Hindlimb muscle (tissue), 1 donor: ENCODE measurements at places on chromosomes 13 and 19. TPM values are rescaled to one million over a fixed set of nuclear protein-coding genes. Genes with fewer than 3 reads are reported as not detected.

Gene DIAPH3
- polyA plus RNA-seq: 6.3 TPM

- no peak for DNase-seq
Measured at GRCh38 chr13:98432638-98433037, 144.3 kb downstream of the STK24 start.

GRCh38 chr13:20294497-20294896 lies 62.4 kb upstream of the GJB6 start:
- no peak for DNase-seq

GRCh38 chr19:34900245-34900644 lies 26.5 kb upstream of the ZNF30 start:
- DNase-seq: no peak

Gene SLC8A2
- polyA plus RNA-seq: 0.23 TPM

GRCh38 chr13:92172191-92172590 lies 773.8 kb downstream of the GPC5 start:
- no peak for DNase-seq

DNA sequence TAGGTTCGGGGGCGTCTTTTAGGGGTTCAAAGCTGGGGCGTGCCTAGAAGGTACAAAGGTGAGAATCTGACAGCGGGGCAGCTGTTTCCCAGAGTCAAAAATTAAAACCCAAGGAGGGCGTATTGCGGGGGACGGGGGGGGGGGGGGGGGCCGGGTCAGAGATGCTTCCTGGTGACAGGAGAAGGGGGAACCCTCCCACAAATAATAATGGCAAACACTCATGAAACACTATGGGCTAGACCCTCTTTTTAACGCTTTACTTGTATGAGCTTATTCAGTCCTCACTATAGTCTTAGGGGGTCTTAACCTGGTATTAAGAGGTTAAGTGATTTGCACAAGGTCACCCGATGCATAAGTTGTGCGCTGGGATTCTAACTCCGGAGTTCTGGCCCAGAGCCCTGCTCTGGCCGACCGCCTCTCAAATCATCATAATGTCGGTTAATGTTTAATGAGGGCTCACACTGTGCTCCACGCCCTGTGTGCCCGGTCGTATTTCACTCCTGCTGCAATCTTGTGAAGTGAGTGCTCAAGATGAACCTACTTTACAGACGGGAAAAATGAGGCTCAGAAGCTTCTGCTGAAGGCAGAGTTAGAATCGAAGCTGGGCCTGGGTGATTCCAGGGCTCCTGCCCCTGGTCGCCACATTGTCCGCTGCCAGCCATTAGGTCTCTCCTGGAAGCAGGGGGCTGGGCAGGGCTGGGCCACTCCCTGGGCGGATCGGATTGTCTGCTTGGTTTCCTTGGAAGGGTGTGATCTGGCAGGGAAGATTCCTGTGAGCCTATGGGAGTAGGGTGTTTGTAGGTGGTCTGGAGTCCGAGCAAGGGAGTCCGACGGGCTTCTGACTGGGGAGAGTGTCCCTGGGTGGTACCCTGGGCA lies 964 bp downstream of the PAK4 start:
- no peak for DNase-seq

GRCh38 chr13:80331984-80332383 lies 8.9 kb downstream of the SPRY2 start:
- DNase-seq: no peak

- no peak for DNase-seq
Measured at GRCh38 chr19:33902802-33903488, 106.3 kb downstream of the KCTD15 start.

DNA sequence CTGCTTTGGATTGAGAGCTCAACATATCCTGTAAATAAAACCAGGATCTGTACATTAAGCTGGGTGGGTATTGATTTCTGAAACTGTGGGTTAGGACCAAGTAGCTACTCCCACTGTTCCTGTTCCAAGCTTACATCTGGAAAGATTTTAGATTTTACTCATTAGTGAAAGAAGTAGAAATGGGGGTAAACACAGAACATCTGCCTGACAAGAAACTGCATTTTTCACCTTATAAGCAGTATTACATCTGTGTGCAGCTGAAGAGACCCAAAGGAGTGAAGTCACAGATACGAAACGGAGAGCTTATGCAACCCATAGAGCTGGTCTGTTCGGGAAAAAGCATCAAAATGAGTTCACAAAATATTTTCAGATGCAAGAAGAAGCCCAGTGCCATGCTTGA lies 235.2 kb downstream of the SLITRK5 start:
- DNase-seq: peak; percentile 40

Gene SIGLEC7
- 0.76 TPM for polyA plus RNA-seq

- no peak for DNase-seq
Measured at GRCh38 chr13:59680429-59681024, 483.2 kb downstream of the DIAPH3 start.

Gene BST2
- 11.4 TPM for polyA plus RNA-seq

DNA sequence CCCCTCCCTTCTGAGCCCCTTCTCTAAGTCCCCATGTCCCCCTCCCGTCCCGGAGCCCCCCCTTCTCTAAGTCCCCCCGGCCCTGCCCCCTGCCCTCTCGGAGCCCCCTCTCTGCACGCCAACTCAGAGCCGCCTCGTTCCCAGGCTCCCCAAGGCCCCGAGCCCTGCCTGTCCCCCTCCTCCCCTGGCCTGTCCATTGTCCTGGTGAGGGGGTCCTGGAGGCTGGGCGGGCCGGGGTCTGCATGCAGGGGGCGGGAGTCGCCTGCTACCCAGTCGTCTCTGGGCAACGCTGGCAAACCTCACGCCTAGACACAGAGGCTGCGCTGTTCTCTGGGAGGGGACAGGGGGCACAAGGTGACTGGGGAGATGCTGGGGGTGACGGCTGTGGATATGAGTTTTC lies 39.2 kb upstream of the SEMA6B start:
- no peak for DNase-seq

GRCh38 chr13:45951166-45951565 lies 99.6 kb upstream of the SIAH3 start:
- DNase-seq: no peak

DNA sequence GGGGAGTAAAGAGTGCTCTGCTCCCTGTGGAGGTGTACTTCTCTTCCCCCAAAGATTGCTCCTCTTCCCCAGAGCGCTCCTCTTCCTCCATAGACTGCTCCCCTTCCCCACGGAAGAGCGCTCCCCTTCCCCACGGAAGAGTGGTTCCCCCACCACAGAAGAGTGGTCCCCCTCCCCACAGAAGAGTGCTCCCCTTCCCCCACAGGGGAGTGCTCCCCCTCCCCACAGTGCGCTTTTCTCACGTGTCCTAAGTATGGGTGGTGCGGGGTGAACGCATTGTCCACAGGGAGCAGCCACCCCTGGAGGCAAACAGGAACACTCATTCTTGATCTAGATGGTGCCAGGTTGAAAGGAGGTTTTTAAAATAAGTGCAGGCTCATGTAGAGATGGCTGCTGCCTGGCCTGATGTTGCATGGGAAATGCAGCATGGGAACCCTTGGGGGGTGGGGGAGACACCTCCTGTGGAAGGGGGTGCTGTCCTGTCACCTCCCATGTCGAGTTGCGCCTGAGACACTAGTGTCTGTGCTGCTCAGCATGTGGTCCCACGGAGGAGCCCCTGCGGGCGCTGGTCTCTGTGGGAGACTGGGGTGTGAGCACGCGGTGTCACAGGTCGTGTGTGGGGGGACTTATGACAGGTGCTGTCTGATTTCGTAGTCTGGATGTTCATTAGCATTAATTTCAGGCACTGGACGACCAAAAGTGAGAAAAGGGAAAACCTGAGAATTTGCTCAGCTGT lies 52.2 kb downstream of the ATP11A start:
- DNase-seq: no peak

DNA sequence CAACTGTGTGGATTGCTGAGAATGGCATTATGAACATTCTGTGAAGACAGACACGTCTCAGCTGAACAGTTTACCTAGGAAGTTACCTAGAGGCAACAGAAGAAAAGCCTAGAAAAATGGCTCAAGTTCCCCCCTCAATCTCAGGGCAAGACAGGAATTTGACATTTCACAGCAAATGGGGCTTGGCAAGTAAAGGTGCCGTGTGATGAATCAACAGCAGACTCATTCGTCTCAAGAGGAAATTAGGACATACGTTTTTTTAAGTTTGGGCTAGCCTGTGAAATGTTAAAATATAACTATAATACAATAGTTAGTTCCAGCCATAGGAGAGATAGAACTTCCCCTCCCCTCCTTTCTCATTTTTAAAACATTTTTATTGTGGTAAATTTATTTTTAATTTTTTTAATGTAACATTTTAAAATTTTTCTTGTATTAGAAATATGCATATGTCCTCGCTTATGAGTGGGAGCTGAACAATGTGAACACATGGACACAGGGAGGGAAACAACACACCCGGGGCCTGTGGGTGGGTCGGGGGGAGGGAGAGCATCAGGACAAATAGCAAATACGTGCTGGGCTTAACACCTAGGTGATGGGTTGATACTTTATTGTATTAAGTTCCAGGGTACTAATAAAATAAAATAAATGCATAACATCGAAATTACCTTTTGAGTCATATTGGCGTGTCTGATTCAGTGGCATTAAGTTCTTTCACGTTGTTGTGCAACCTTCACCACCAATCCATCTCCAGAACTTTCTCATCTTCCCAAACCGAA lies 116.0 kb downstream of the COL4A2 start:
- DNase-seq: no peak

DNA sequence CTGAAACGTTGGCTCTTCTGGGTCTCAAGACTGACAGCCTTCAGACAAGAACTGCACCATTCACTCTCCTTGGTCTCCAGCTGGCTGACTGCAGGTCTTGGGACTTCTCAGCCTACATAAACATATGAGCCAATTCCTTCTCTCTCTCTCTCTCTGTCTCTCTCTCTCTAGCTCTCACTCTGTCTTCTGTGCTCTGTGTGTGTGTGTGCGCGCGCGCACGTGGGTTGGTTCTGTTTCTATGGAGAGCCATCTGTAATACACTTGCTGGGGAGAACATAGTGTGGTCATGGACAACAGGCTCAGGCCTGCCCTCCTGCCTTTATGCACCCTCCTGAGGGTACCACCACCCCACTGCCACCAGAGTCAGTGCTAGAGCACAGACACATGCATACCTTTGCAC lies 13.7 kb upstream of the SERPINE3 start:
- no peak for DNase-seq

GRCh38 chr19:44303976-44304568 lies 753 bp downstream of the ZNF235 start:
- peak; percentile 21 for DNase-seq

Gene TIMM29
- 19.0 TPM for polyA plus RNA-seq

GRCh38 chr13:19645000-19645399 lies 11.5 kb downstream of the MPHOSPH8 start:
- DNase-seq: no peak

Gene SMIM44
- polyA plus RNA-seq: not detected

- no peak for DNase-seq
Measured at GRCh38 chr19:45306040-45306439, 16.6 kb downstream of the CKM start.

Gene ICAM1
- polyA plus RNA-seq: 9.5 TPM

Gene CRLF1
- polyA plus RNA-seq: 6.4 TPM

DNA sequence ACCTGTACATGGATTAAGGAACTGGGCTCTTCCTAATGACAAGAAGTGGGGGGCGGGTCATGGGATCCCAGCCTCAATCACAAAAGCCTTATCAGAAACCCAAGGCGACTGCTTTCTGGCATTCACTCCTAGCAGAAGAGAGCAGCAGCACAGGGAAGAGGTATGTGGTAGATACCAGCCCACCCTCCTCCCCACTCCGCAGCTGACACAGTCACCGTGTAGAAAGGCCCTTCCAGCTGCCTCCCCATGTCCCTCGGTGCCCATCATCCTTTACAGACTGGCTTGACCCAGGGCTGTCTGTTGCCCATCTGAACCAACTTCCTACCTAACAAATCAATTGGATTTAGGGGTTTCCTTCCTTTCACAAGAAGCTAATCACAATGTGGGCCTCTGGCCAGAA lies 3.1 kb upstream of the DHRS12 start:
- no peak for DNase-seq

- DNase-seq: no peak
Measured at GRCh38 chr13:84931264-84931663, 868.0 kb downstream of the SLITRK6 start.

GRCh38 chr13:44843403-44843802 lies 145.9 kb downstream of the NUFIP1 start:
- no peak for DNase-seq

- DNase-seq: no peak
Measured at GRCh38 chr13:74061926-74062595, 72.1 kb downstream of the KLF12 start.

- DNase-seq: peak; percentile 95
Measured at GRCh38 chr19:47243776-47244547, 12.4 kb upstream of the CCDC9 start.

Gene IGFL1
- not detected for polyA plus RNA-seq

DNA sequence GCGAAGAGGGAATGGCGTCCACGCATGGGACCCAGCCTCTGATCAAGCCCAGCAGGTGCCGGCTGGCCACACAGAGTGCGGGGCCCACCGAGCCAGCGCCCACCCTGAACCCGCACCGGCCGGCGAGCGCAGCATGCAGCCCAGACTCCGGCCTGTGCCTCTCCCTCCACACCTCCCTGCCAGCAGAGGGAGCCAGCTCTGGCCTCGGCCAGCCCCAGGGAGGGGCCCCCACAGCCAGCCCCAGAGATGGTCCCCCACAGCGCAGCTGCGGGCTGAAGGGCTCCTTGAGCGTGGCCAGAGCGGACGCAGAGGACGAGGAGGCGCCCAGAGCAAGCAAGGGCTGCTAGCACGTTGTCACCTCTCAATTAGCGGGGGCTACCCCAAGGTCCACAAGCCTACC lies 904.5 kb downstream of the SLITRK6 start:
- no peak for DNase-seq

DNA sequence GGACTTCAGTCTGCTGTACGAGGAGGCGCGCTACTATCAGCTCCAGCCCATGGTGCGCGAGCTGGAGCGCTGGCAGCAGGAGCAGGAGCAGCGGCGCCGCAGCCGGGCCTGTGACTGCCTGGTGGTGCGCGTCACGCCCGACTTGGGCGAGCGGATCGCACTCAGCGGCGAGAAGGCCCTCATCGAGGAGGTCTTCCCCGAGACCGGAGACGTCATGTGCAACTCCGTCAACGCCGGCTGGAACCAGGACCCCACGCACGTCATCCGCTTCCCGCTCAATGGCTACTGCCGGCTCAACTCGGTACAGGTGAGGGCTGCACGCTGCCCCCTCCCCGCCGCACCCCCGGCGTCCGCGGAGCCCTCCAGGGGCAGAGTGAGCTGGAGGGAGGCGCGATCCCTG lies 14.6 kb downstream of the KCTD15 start:
- DNase-seq: no peak

GRCh38 chr13:41970918-41971317 lies 10.0 kb upstream of the VWA8 start:
- DNase-seq: no peak

Gene ZNF439
- 4.1 TPM for polyA plus RNA-seq

DNA sequence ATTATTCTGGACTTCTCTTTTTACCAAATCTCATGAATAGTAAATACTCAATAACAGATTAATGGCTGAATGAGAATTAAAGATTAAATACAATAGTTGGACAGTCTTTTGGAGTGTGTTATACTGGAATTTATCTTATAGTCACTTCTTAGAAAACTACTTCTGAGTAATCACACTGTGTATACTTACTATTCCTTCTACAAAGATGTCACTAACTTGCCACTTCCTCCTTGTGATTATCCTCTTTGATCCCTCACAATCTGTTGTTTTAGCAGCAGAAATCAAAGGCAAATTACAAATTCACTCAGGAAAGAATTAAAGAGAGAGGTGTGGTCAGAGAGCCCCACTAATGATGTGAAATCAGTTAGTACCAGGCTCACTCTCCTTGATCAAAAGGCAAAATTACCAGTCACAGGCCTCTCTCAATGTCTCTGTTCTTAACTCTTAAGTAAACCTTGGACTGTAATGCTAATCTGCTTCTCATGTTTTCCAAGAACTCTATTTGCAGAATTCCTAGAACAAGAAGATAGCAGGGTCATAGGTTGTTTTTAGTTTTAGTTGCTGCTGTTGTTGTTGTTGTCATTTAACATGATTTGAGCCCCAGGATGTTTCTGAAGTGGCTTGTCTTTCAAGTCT lies 37.3 kb upstream of the FNDC3A start:
- no peak for DNase-seq
